HCEC 1CT (cell line): ENCODE measurements at places on chromosomes 16 and 17.
A peak's percentile ranks its signal among the peaks of the same experiment; 100 is the strongest.

- DNase-seq, result no peak
These were observed 1.9 kb upstream of the SMIM5 start for GRCh38 chr17:75631353-75631752.

- peak; percentile 56 for DNase-seq
These were observed 20.4 kb upstream of the YPEL2 start for GRCh38 chr17:59311051-59311468.

GRCh38 chr17:57408071-57408811 is 151.9 kb downstream of the MSI2 start:
- no peak for DNase-seq

DNA sequence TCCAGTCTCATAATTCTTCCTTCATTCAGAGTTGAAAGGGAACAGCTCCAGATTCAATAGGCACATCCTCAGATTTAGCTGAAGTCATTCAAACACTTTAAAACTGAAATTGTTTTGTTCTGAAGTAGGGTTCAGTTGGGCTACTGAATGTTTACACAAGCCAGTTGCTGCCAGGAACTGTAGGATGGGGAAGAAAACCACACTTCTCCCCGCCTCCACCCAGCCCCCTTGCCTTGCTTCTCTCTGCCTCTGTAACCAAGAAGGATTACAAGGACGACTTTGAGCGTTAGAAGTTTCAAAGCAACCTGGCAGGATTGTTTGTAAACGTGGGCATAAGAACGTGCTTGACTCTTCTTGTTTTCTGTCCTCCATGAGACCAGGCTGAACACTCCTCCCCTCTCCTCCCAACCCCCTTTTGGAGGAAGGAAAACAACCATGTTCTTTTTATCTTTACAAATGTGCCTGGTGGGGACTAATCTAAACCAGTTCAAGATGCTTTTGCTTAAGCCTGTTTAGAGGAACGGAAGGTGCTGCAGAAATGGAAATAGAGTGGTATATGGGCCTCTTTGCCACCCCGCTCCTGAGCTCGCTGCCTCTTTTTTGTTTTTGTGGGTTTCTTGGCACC is 287.9 kb downstream of the FTO start:
- no peak for DNase-seq

DNA sequence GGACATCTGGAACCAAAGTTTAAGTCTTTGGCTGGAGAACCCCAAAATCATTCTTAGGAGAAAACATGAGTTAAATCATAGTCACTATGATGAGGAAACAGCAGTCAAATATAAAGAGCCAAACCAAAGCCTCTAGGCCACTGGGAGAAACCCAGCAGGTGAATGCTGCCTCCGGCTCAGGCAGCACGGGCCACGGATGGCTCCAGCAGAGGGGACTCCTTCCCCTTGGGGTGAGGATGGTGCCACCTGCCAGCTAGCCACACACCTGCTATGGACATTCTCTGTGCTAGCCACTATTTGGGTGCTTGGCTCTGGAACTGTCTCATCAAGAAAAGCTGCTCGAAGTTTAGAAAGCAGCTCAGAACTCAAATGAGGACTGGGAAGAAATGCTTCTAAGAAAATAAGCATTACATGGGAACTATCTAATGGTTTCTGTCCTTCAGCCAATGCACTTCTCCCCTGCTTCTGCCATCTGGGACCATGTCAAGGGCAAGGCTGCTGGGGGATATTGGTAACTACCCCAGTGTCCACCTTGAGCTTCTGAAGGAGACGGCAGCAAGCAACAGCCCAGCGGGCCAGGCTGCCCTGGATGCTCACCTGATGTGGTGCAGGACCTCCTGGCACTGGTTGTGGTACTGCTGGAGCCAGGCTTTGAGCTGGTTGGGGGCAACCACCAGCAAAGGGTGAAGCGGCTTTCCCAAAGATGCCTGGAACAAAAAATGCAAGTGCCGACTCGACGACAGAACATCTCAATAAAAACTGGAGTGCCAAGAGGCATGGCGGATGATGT is 22.5 kb downstream of the ELAC2 start:
- no peak for DNase-seq

GRCh38 chr17:69818467-69818866 is 256.6 kb upstream of the KCNJ16 start:
- DNase-seq, result no peak

- DNase-seq, result no peak
These were observed 332 bp upstream of the VPS25 start for GRCh38 chr17:42772945-42773289.

DNA sequence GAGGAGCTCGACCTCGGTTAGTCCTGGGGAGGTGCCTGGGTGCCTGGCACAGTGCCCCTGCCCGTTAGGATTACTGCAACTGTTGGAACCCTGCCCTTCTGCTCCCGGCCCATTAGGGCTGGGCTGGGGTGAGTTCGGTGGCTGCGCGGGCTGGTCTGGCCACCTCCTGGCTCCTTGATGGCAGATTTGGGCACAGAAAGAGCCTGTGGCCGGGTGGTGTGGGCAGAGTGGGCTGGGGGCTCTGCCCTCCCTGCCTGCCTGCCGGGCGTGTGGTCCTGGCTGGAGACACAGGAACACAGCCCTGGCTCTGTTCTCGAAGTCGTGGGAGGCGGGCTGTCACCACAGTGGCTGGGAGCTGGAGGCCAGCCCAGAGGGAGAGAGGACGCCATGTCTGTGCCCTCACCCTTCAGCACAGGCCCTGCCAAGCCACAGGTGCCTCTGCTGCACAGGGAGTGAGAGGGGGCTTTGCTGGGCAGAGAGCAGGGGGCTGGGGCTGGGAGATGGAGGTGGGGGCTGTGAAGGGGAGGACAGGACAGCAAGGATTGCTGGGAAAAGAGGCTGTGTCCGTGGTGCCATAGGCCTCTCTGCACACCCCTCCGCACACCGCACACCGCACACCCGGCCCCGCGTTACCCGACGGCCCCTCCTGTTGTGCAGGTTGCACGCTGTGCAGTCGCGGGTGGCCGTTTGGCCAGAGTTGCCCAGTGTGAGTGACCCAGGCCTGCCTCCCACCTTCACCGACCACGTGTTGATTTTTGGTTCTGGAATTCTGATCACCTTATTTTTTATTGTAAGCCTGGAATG is 236.6 kb upstream of the GSE1 start:
- DNase-seq, result no peak

DNA sequence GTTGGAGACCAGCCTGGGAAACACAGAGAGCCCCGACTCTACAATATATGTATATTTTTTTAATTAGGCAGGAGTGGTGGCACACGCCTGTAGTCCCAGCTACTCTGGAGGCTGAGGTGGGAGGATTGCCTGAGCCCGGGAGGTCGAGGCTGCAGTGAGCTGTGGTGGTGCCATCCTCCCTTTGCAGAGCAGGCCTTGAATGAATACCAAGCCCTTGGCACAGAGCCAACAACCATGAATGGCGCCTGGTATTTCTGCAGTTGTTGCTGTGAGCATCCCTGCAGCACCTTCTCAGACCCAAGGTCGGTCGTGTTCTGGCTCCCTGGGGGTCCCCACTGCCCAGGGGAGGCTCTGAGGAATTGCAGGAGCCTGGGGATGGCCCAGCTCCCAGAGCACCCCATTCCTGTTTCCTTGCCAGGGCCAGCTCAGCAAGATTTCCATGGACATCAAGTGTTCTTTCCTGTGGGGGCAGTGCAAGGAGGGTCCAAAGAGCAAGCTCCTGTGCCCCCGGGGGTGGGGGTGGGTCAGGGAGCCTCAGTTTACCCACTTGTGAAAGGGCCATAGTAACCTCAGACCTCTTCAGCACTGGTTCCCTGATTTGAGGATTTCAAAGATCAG is 25.6 kb upstream of the RMI2 start:
- DNase-seq, result no peak

DNA sequence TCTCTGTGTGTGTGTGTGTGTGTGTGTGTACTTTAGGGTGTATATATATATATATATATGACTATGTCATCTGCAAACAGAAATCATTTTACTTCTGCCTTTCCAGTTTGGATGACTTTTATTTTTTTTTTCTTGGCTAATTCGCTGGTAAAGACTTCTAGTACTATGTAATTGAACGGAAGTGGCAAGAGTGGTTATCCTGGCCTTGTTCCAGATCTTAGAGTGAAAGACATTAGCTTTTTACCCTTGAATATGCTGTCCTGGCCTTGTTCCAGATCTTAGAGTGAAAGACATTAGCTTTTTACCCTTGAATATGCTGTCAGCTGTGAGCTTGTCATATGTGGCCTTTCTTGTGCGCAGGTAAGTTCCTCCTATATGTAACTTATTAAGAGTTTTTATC is 72.7 kb upstream of the MYOCD start:
- DNase-seq, result no peak

GRCh38 chr17:34420254-34420766 is 57.3 kb upstream of the CCL1 start:
- DNase-seq, result peak; percentile 18

DNA sequence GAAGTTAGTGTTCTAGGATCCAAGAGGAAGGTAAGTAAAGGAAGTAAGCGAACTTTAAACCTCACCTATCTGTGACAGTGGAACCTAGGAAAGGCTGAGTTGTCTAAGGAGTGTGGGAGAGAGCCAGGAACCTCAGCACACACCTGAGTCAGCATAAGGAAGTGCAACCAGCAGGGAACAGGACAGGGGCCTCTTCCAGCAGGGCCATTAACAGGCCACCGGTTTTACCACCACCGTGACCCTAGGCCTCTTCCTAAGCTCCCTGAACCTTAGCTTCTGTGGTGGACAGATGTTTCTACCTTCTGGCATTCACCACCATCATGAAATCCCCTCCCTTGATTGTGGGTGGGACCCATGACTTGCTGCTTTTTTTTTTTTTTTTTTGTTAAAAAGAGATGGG is 26.7 kb upstream of the GPATCH8 start:
- no peak for DNase-seq

GRCh38 chr17:8894202-8894671 is 26.8 kb upstream of the PIK3R6 start:
- DNase-seq, result no peak

DNA sequence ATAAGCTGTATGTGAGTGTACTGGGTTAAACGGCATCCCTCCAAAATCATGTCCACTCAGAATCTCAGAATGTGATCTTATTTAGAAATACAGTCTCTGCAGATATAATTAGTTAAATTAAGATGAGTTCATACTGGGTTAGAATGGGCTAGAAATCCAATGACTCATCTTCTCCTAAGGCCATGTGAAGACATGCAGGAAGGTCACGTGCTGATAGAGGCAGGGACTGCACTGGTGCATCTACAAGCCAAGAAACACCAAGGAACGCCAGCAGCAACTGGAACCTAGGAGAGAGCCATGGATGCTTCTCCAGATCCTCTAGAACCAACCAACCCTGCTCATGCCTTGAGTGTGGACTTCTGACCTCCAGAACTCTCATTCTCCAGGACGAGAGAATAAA is 241.0 kb downstream of the XYLT1 start:
- no peak for DNase-seq

DNA sequence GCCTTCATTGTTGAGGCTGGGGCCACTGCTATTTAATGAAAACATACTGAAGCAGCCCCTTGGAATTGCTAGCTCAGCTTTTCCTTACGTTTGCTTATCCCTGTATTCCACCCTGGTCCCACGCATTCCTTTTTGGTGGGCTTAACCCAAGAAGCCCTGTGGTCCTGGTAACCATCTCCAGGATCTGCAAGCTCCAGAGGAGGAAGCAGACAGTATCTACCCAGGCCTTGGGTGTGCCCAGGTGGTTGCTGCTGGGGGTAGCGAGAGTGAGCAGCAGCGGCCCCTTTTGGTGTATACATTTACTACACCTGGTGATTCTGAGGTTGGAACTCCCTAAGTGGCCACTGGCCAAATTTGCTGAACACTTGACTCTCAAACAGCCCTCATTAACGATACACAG is 97.7 kb downstream of the CBLN1 start:
- DNase-seq, result peak; percentile 7

GRCh38 chr16:74563828-74564263 is 43.1 kb downstream of the GLG1 start:
- DNase-seq, result peak; percentile 53

DNA sequence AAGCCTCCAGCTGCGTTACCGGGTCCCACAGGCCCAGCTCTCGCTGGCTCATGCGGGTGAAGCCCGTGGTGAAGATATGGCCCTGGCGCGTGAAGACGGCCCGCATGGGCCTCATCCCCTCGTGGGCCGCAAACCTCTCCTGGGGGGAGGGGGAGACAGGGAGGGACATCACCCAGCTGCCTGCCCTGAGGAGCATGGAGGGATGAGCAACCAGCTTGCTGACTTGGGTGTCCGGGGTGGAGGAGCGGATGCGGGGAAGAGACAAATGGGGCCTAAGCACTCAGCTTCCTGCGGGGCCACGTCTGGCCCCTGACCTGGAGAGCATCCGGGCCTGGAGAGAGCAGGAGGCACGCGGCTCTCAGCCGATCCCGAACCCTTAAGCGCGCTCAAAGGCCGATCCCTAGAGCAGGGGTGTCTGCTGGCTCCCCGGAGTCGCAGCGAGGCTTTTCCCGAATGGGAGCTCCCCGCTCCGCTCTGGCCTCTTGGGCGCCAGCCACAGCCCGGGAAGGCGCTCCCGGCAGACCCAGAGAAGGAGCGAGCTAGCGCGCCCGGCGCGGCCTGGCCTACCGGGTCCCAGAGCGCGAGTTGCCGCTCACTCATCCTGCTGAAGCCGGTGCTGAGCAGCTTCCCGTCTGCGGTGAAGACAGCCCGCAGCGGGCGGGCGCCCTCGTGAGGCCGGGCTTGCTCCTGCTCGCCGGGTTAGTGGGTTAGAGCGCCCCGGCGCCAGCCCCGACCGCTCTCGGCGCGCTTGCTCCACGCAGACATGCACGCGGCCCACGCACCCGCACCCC is 5.0 kb downstream of the CORO6 start:
- DNase-seq, result peak; percentile 53

DNA sequence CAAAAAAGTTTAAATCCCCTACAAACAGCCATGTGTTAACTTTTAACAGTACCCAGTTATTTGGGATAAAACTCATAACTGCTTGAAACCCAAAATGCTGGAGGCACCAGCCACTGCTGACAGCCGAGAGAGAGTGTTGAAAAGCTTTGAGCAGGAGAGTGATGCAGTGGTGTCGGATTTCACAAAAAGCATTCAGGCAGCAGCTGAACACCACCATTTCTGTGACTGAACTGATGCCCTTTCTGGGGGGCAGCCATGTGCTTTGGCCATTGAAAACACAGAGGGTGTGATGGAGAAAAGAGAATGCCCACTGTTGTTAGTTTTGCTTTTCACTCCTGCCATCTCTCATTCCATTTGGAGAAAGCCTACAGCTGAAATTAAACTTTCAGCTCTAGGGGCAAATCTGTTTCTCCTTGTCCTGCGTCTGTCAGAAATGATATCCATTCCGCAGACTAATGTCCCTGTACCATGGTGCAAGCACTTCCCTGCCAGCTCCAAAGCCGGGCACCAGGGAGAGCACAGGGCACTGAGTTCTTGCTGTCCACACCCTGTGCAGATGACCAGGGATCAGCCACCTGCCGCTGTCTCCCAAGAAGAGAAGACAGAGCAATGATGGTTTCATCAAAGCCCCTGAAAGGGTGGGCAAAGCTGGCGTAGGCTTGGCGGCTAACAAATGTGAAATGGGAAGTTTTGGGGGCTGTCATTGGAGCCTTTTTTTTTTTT is 16.6 kb upstream of the MLYCD start:
- no peak for DNase-seq
